NCI-H460 (cell line): ENCODE measurements at places on chromosomes 1 and 21.

DNA sequence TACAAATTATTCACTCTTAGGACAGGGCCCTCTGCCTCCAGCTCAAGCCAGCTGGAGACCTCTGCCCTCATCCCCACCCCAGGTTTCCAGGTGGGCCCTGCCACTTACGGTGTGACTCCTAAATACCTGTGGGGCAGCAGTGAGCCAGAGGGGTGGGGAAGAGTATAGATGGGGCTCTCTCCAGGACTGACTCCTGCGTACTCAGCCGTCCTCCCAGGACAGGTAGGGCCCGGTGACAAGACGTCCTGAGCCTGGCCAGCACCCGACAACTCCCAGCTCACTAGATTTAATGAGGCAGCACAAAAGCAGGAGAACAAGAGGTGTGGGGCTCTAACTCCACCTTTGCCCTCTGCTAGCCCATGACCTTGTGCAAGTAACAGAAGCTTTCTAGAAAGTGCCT is 16.8 kb downstream of the GNG12 start:
- DNase-seq, result no peak

- no peak for DNase-seq
These were observed 8.8 kb downstream of the LAMB3 start for GRCh38 chr1:209643285-209644020.

GRCh38 chr1:62045574-62045973 is 149.1 kb upstream of the L1TD1 start:
- no peak for DNase-seq

DNA sequence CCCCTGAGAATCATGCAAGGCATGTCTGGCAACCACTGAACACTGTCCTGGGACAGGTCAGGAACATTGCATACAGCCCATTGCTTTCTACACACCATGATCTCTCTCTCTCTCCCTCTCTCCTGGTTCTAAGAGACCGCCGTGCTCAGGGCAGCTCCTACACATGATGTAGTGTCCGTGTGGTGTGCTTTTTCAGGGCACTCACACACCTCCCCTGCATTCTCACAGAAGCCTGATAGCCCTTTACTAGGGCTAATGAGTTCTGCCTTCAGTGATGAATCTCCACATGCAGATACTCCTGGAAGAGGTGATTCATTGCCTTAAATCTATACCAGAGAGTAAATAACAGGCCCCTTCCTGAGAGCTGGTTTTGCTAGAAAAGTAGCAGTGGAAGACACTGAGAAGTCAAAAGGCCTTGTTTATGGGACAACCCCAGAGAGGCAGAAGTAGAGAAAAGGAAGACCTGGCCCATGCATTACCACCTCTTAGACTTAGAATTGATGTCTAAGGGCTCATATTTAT is 7.2 kb upstream of the OLFML2B start:
- DNase-seq, result no peak

DNA sequence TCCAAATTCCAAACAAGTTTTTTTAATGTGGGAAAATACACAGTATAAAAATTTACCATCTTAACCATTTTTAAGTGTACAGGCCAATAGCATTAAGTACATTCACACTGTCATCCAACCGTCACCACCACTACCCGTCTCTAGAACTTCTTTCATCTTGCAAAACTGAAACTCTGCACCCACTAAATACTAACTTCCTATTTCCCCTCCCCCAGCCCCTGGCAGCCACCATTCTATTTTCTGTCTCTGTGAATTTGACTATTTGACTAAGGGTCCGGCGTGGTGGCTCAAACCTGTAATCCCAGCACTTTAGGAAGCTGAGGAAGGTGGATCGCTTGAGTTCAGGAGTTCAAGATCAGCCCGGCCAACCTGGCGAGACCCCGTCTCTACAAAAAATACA is 36.1 kb downstream of the CLSTN1 start:
- DNase-seq, result no peak

DNA sequence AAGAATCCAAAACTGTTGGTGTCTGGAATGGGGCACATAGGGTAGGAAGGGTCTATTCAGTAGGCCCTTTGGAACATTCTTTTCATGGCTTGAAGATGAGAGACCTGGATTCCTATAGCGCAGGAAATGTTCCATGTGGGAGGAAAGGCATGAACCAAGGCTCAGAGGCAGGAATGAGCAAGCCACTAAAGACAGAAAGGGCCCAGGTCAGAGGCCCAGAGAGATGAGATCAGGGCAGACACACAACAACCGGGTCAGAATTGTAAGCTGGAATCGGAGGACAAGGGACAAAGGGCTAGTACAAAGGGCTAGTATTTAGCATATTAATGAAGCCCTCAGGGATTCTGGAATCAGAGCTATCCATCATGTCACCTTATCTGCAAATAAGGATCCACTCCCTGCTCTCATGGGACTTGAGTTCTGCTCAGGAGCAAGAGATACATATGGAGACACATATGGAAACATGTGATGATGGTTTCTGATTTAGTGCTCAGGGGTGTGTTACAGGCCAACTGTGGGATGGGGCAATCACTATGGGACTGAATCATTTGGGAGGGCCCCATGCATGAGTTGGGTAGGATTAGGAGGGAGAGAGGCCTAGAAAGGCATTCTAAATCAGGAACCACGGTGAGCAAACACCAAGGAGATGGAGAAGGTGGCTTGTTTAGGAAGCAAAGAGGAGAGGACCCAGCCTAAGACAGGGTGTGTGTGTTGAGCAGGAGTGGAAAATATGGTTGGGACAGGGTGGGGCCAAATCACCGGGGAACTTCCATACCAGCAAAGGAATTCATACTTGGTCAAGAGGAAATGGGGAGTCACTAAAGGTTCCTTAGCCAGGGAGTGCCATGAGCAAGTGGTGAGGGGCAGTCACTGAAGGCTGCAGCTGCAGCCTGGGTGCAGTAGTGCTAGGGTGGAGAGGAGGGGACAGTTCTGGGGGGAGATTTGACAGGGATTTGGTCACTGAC is 8.6 kb downstream of the NECTIN4 start:
- no peak for DNase-seq

DNA sequence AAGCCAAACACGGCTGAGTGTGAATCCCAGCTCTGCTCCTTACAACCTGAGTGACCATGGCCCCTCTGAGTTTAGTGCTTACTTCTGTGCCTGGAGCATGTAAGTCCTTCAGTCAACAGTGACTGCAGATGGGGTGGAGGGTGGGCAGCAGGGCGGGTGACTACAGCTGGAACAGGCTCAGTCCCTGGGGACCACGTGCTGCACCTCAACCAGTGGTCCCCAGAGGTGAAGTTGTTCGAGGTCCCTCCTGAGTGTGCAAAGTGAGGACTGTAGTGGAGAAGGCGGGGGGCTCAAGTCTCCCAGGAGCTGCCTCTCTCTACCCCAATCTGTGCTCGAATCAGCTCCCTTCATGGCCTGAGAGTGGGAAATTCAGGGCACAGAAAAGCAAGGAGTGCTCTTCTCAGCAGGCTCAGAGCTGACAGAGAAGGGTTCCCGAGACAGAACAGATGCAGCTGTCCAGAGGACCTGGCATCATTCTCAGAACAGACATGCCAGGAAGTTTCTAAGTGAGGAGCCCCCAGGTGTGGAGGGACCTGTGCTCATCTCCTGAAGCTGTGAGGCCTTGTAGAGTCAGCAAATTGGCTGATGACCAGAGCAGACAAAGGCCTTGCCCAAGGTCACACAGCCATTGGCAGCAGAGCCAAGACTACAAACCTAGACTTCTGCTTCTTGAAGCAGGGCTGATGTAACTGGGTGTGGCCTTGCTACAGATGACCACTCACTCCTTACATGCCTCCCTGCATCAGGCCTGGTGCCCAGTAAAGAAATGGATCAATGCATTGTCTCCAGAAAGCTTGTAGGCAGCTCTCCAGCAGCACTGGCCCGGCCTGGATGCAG is 61.7 kb upstream of the EDN2 start:
- no peak for DNase-seq

DNA sequence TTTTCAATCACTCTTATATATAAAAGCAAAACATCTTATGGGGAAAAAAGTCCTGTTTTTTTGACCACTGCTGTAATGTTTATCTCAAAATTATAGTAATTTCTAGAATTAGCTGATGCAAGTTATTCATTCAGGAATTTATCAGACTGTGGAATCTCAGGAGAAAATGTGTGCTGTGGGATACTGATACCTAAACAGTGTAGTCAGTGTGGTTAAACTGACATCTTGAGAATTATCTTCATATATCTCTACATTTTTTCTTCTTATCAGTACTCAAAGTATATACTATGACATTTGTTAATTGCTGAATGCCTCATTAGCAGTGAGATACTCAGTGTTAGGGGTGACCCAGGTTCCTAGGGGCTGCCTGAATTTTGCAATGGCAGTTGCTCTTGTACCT is 839.3 kb downstream of the KCNT2 start:
- no peak for DNase-seq

GRCh38 chr1:21756393-21757089 is 26.4 kb downstream of the USP48 start:
- DNase-seq, result no peak

- DNase-seq, result no peak
These were observed 1.5 kb upstream of the GJB3 start for GRCh38 chr1:34779526-34779925.

GRCh38 chr1:177289532-177289931 is 118.8 kb downstream of the BRINP2 start:
- DNase-seq, result no peak

DNA sequence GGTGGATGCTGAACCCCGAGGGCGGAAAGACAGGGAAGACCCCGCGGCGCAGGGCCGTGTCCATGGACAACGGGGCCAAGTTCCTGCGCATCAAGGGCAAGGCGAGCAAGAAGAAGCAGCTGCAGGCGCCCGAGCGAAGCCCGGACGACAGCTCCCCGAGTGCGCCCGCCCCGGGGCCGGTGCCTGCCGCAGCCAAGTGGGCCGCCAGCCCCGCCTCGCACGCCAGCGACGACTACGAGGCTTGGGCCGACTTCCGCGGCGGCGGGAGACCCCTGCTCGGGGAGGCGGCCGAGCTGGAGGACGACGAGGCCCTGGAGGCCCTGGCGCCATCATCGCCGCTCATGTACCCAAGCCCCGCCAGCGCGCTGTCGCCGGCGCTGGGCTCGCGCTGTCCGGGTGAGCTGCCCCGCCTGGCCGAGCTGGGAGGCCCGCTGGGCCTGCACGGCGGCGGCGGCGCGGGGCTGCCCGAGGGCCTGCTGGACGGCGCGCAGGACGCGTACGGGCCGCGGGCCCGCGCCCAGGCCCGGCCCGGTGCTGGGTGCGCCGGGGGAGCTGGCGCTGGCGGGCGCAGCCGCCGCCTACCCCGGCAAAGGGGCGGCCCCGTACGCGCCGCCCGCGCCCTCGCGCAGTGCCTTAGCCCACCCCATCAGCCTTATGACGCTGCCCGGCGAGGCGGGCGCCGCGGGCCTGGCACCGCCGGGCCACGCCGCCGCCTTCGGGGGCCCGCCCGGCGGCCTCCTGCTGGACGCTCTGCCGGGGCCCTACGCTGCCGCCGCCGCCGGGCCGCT is 20.7 kb downstream of the FOXO6 start:
- peak; percentile 13 for DNase-seq

- DNase-seq, result no peak
These were observed 59.3 kb downstream of the VANGL2 start for GRCh38 chr1:160459687-160460086.
